ENCODE measurements at places on chromosomes 4 and X.

DNA sequence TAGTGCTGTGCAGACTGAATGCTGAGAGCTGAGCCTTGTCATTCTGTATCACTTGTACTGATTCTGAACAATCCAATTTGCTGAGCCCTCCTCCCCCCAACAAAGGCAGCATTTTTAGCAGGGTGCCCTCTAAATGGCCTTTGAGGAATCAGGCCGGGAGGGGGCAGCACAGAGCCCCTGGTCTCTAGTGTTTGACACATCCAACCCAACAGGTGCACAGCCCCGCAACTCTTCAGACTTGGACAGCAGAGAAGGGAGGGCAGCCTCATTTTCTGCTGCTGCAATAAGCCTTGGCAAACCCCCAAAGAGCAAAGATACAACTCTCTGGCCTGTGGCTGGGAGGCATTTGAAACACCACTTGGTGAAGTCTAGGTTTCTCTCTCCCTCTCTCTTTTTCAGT lies 3.4 kb downstream of the ATP1B4 start:
- DNase-seq = peak; percentile 12

DNA sequence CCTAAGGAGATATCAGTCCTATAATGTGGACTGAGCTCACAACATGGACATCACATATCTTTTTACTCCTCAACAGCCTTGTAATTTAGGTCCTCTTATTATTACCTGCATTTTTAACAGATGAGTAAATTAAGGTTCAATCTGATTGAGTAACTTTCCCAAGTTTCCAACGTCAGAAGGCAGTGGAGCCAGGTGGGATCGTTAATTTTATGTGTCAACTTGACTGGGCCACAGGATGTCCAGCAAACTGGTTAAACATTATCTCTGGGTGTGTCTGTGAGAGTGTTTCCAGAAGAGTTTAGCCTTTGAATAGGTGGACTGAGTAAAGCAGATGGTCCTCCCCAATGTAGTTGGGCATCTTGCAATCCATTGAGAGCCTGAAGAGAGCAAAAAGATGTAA lies 59.0 kb upstream of the SLIT2 start:
- no peak for DNase-seq

DNA sequence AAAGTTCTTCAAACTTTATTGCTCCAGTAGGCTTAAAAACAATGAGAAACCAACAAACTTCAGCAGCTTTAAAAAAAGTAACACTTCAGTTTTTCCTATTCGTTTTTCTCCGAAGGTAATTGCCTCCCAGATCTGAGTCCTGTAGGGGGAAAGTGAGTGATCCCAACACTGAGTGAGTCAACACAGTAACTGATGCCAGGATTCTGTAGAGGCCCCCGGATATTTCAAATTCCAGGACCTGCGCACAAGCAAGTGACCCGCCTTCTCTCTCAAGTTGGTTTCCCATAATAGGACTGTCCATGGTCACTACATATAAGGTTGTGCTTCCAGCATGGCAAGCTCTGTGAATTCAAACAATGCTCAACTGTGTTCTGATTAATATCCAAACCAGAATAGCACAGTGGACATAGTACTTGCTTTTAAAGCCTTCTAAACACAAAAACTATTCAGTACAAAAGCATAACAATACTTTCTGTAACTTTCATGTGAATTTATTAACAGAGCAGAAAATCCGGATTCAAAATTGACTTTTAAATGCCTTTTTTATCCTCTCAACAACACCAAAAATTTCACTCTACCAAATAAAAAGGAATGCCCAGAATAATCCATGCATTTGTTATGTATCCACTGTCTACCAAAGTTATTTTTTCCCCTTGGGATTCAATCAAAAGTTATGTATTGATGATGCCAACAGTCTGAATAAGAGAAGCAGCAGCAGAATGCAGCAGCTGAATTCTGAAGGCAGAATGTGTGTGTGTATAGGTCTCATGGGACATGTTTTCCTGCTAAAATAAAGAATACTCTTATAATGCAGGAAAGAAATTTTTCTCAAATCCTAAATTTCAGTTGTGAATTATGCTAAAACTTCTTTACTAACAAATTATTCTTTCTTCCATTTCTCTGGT lies at the start of gene DMD:
Gene DMD, minus strand, starts transcription at position 194 of the 905 bp plus-strand sequence. CDS start 237 bp downstream, outside the sequence.
- DNase-seq = peak; percentile 63

DNA sequence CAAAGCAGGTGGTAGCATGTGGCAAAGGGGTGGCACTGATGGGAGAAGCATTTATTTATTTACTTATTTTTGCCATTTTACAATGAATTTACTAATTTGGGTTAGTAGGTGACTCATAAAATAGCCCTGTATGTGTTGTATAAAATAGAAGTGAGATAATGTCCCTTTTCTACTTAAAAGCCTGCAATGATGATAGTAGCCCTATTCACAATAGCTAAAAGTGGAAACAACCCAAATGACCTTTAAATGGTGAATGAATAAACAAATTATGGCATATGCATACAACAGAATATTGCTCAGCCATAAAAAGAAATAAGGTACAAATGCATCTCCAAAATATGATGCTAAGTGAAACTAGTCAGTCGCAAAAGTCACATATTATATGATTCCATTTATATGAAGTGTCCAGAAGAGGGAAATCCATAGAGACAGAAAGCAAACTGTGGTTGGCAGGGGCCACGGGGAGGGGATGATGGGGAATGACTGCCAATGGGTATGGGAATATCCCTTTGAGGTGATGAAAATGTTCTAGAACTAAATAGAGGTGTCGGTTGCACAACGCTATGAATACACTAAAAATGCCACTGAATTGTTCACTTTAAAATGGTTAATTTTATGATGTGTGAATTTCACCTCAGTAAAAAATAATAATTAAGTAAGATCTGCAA lies 35.8 kb upstream of the FAM9C start:
- DNase-seq = no peak

GRCh38 chrX:132489578-132490419 lies 961 bp upstream of the MBNL3 start:
- DNase-seq = no peak

- no peak for DNase-seq
Measured at GRCh38 chr4:88163336-88163735, 4.9 kb upstream of the ABCG2 start.

DNA sequence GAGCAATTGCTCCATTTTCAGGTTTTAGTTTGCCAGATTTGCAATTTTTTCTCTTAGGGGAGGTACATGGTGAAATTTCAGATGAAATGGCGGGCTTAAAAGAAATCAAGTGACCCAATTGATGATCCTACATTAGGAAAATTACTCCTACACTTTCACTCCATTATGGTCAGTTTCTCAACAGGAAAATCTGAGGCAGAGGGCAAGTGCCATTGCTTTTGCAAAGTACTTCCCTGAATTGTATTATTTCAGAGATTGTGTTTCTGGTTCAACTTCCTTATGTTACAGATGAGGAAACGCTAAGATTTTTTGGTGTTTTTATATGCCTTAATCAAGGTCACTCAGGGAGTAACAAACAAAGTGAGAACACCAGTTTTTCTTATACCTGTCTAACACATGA lies 302.2 kb downstream of the ARAP2 start:
- DNase-seq = no peak

GRCh38 chrX:77937291-77937690 lies 26.8 kb downstream of the ATP7A start:
- DNase-seq = no peak

GRCh38 chrX:16788477-16788876 lies 2.2 kb downstream of the TXLNG start:
- no peak for DNase-seq

- no peak for DNase-seq
Measured at GRCh38 chr4:76238236-76238635, 13.3 kb upstream of the FAM47E start.

- DNase-seq = no peak
Measured at GRCh38 chr4:60948008-60948407, 252.1 kb upstream of the ADGRL3 start.
